Fibroblast of skin of right quadriceps (primary cell): ENCODE measurements at places on chromosomes 7 and 10.

- peak; percentile 42 for DNase-seq
Measured at GRCh38 chr10:35355971-35356724, 19.8 kb downstream of the CCNY start.

DNA sequence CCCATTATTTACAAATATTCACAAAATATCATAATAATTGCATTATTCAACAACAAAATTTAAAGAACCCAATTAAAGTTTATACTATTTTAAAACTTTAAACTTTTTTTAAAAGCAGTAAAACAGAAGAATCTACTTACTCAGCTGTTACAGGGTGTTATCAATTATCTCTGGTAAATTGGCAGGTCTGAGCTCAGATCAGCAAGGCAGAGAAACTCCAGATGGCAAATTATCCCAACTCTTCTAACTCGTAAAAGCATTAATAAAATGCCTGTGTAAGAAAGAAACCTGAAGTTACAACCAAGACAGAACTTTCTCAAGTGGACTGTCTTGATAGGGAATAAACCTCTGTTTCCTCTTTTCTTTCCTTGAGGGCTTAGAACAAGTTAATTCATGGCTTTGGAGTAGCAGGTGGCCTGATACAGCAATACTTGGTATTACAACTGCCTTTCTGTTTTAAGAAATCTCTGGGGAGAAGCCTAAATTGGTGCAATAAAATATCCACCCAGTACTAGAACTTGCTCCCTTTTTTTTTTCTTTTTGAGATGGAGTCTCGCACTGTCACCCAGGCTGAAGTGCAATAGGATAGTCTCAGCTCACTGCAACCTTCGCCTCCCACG is 275.3 kb upstream of the MKLN1 start:
- DNase-seq: no peak

DNA sequence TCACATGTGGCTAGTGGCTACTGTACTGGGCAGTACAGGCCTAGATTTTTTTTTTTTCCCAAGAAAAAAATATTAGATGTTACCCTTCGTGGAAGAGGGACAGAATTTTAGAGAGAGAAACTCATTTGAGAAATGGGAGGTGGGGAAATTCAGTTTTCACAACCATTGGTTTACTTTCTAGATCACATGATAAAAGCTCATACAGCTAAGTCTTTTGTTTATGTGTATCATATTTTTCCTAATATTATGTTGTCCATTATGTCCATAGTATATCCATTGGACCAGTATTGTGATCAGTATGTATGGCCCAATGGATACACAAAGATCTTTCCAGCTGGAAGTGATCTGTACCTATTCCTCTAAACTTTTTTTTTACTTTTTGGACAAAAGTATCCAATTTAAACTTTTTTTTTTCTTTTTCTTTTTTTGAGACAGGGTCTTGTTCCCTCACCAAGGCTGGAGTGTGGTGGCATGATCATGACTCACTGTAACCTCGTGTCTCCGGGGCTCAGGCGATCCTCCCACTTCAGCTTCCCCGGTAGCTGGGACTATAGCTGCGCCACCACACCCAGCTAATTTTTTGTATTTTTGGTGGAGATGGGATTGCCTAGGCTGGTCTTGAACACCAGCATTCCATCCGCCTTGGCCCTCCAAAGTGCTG is 4.1 kb downstream of the CALU start:
- DNase-seq: no peak

- peak; percentile 37 for DNase-seq
Measured at GRCh38 chr7:108613147-108613948, 43.7 kb downstream of the DNAJB9 start.

GRCh38 chr7:47040795-47041347 is 541.0 kb downstream of the TNS3 start:
- no peak for DNase-seq

- no peak for DNase-seq
Measured at GRCh38 chr10:21950566-21950965, 53.0 kb downstream of the DNAJC1 start.

DNA sequence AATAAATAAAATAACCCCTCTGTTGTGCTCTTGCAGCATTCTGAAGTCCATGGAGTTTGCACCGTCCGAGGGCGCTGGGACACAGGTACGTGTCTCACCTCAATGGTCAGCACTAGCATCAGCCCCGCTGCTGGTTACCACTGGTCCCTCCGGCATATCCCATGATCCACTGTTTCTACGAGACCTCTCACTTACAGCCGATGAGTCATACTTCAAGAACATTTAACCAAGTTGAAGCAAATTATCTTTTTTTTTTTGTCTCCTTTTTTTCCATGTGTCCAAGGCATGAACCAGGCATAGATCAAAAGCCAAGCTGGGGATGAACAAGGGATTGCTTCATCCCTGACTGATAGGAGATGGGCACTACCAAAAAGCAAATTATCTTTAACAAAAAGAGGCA is 92.9 kb upstream of the SH2B2 start:
- peak; percentile 14 for DNase-seq

DNA sequence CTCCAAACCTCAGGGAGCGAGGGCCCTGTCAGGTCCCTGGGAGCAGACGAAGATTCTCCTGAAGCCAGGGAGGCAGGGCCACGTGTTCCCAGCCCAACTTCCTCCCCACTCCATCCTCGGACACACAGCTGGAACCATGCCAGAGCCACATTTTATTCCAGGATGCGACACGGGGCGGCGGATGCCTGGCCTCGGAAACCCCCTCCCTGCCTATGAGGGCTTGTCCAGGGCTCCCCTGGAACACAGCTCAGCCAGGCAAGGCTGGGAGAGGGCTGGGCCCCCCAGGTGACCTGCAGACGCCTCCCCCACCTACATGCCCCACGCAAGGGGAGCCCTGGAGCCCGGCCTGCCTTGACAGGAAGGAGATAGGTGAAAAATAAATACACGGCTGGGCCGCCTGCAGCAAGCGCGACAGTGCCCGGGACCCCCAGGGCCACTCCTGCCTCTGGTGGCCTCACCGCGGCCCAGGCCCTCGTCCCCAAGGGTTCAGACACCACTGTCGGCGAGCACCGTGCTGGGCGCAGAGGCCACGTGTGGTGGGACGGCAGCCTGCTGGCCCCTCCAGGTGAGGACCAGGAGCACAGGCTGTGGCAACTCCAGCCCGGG is 21.5 kb downstream of the GET4 start:
- no peak for DNase-seq

GRCh38 chr7:87216701-87217508 is 2.6 kb downstream of the TMEM243 start:
- no peak for DNase-seq

GRCh38 chr10:69335063-69335587 is 56.8 kb downstream of the HK1 start:
- no peak for DNase-seq

GRCh38 chr10:72365106-72365895 is 10.6 kb upstream of the DNAJB12 start:
- no peak for DNase-seq

DNA sequence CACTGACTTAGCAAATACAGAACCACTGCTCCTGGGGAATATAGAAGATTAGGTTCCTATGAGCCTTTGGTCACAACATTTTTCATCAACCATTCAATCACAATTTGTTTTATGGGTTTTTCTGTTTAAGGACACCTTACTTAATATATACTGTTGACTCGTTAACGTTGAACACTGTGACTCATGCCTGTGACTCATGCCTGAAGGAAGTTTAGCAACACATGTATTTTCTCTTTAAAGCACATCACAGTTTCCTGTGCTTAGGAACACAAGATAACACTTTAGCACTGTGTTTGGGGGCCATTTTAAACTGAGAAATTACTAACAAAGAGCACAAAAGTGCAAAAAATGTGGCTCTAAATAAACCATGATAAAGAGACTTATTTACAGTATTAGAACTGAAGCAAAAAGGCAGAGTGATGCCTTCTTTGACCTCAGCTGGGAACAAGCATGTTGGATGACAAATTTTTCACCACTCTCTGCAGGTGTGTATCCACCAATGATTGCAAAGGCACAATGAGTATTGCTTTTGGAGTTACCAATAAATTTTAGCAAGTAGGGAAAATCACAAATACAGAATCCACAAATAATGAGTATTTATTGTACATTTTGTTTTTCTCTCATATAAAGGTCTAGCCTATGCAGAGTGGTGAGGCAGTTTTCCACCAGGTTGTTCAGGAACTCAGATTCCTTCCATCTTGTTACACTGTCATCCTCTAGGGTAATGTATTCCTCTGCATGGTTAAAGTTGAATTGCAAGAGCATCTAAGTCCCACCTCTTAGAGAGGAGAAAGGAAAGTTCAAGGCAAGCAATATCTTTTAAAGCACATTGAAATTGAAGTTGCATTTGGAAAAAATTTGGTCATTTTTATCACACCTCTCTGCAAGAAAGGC is 7.3 kb downstream of the FGFBP3 start:
- peak; percentile 91 for DNase-seq

- DNase-seq: no peak
Measured at GRCh38 chr10:71819985-71820384, 31.1 kb downstream of the PSAP start.

DNA sequence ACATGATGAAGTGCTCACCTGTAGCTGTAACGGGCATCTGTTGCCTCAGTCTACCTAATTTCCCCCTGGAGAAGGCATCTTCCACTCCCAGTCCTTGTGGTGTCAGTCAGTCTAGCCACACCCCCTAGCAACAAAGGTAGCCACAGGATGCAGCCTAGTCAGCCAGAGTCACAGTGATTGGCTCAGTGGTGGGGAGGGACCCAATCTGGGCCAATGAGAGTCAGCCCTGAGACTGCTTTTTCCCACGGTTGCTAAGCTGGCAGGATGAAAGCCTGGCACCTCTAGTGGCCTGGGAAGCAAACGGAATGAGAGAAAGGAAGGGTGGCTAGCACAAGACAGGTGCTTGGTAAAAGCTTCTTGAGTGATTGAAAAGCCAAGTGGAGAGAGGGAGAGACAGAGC is 118.6 kb downstream of the SH3PXD2A start:
- peak; percentile 21 for DNase-seq

GRCh38 chr7:26103596-26103995 is 48.4 kb upstream of the NFE2L3 start:
- DNase-seq: no peak
